ENCODE measurements at places on chromosomes 12 and 14.

GRCh38 chr12:99619389-99620158 lies 28.0 kb upstream of the GARIN6 start:
- no peak for DNase-seq

DNA sequence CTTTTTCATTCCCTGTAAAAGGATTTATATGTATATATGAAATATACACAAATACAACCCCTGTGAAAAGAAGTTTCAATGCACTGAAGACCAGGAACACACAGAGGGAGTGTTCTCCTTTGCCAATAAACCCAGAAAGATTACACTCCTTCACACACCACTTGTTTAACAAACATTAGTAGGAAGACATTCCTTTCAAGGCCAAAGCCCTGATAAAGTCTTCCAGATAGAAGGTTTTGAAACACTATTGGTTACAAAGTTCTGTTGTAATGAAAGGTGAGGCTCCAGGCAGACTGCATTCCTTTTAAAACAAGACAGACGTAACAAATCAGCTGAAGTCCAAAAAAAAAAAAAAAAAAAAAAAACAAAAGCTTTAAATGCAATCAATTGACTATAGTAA lies 81.0 kb downstream of the PTPN21 start:
- no peak for DNase-seq

DNA sequence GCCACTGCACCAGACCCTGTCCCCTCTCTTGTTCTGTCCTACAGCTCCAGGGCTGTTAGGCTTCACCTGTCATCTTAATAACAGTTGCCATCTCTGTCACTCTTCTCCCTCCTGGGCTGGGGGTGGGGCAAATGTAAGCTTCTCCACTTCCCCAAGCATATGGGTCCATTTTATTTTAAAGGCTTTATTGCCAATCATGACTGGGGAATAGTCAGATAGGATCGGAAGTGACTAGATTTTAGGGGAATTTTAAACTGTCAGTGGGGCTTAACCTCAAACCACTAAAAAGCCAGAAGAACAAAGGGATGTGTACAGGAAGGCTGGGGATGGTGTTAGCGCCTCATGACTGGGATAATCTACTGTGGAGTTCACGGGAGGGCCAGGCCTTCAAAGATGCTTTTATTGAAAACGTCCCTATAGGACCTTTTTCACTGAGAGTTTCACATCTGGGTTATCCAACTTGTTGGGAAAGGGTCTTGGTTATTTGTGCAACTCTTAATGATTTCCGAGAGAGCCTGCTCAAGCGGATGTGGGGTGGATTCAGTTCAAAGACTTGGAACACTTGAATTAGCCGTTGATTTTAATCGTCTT lies 41.6 kb downstream of the CHST11 start:
- no peak for DNase-seq

DNA sequence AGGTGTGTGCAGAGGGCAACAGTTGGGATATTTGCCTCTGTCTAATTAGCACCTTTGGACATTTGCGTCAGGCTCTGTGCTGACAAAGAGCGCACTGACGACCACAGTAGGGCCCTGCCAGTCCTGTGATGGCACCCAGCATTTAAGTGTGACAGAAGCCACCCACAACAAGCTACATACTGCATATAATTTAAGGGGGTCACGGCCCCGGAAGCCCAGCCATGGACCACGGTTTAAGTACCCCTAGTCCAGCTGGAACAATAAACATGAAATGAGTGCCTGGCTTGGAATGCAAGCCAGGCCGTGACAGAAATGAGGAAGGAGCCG lies 16.8 kb upstream of the DYNC1H1 start:
- DNase-seq, result no peak

DNA sequence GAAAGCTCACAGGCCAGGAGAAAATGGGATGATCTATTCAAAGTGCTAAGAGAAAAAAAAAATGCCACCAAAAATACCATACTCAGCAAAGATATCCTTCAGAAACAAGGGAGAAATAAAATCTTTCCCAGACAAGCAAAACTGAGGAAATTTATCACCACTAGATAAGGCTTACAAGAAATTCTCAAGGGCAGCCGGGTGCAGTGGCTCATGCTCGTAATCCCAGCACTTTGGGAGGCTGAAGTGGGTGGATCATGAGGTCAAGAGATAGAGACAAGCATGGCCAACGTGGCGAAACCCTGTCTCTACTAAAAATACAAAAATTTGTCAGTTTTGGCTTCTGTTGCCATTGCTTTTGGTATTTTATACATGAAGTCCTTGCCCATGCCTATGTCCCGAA lies 48.2 kb downstream of the CRY1 start:
- DNase-seq, result no peak

DNA sequence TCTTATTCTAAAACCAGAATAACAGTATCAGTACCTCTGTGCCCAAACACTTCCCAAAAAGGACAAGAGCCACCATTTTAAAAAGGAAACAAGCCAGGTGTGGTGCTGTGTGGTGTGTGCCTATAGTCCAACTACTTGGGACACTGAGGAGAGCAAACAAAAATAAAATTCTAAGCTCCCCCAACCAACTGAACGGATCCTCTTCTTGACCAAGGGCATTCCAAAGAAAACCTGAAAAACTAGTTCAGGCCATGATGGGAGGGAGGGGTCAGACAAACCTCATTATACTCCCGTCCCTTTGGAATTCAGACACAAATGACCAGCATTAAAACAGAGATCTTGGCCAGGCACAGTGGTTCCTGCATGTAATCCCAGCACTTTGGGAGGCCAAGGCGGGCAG lies 20.5 kb downstream of the SLC11A2 start:
- DNase-seq, result no peak

GRCh38 chr12:14825256-14825655 lies 11.3 kb upstream of the SMCO3 start:
- DNase-seq, result no peak

GRCh38 chr12:130818635-130819576 lies 20.1 kb downstream of the STX2 start:
- DNase-seq, result no peak

DNA sequence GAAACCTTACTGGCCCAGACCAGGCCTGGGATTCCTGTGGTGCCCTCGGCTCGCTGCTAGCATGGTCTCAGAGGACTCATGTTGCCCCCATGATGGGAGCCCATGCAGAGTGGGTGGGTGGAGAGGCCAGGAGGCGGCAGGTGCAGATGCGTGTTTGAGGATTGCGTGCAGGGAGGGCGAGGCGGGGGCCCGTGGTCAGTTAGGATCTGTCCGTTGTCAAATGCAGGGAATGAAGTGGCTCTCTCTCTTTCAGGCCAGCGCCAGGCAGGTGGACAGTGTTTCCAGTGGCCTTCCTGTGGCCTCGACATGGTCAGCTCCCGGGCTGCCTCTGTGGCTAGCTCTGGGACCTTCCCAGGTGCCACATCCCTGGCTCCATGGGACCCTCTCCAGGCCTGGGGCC lies 39.3 kb upstream of the DLK1 start:
- DNase-seq, result no peak

GRCh38 chr12:38934078-38934584 lies 28.7 kb upstream of the CPNE8 start:
- DNase-seq, result no peak

DNA sequence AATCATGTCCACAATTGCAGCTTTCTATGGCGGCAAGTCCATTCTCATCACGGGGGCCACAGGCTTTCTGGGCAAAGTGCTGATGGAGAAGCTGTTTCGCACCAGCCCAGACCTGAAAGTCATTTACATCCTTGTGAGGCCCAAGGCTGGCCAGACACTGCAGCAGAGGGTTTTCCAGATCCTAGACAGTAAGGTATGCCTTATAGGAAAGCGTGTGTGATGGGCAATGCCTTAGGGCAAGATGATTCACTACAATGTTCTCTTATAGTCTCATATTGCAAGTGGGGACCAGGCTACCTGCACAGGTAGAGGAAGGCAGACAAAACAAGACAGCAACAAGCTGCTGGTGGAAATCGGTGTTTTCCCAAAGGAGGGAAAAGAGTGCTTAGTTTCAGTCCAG lies 110.5 kb downstream of the ERGIC2 start:
- no peak for DNase-seq

GRCh38 chr14:23442721-23443356 lies 7.4 kb upstream of the MYH7 start:
- DNase-seq, result no peak

DNA sequence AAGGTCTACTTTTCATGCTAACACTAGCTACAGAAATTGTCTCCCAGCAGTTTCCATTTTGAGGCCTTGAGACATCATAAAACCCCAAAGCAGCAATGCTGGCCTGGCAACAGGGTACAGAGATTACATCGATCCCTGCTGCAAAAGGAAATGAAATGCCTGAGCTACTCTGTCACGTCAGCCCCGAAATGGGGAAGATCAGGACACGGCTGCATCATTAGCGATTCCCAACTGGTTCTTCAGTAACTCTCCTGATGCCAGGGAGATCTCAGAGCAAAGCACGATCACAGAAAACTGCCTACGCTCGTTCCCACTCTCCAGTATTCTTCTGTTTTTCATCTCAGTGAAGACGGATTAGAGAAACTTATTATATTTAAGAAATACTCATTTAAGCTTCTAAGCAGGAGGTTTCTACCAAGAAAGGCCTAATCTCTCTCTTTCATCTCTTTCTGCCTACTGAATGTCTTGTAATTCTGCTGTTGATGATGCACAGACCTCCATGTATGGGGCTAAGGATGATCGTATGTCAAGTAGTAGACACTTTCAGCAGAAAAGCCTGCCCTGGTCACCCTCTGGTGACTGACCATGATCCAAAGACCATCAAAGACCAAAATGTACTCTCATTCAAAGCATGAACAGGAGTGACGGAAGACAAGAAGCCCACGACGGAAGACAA lies 168.5 kb downstream of the RIMBP2 start:
- DNase-seq, result no peak

- no peak for DNase-seq
Observed at GRCh38 chr14:33780035-33780434, 170.8 kb downstream of the EGLN3 start.

GRCh38 chr12:13211191-13211858 lies 14.8 kb downstream of the EMP1 start:
- DNase-seq, result no peak

DNA sequence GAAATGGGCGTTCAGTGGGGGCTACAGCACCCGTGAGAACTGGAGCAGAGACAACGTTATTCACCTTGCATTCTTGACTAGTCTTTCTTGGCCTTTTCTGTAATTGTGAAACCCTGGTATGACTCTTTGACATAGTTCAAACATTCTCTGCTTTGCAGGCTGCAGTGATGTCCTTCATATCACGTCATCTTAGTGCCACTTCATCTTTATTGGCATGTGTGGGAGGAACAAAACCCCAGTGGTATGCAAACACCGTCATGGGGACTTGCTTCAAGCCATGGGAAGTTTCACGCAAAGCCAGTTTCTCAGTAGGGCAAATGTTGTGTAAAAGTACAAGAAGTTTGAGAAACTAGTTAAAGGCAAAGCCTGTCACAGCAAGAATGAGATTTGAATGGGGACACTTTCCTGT lies 20.2 kb upstream of the DUSP16 start:
- DNase-seq, result no peak

DNA sequence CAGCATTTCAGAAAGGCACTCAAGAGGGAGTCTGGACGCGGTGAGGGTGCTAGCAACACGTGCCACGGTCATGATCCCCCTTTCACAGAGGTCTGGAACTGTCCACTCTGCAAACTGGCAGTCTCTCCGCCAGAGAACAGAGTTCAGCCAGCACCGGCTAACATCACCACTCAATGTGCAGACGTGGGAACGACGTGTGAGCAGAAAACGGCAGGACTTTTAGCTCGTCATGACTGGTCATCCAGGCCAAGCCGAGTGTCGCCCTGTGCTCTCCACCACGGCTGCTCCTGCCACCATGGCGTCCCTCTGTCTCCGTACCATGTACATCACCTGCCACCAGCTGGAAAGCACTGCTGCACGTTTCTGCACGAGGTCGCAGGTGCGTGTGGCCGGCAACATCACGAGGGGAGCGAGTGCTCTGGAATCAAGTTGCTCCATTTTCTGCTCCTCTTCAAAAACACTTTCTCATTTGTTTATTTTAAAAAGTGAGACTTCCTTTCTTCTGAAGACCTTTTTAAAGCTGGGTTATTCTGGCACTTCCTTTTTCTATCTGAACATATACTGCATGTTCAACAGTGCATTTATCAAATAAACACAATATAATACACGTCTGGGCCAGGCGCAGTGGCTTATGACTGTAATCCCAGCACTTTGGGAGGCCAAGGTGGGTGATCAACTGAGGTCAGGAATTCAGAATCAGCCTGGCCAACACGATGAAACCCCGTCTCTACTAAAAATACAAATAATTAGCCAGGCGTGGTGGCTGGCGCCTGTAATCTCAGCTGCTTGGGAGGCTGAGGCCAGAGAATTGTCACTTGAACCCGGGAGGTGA lies 28.0 kb downstream of the SLC15A4 start:
- no peak for DNase-seq

- DNase-seq, result no peak
Observed at GRCh38 chr12:110508071-110508586, 6.0 kb downstream of the RAD9B start.

DNA sequence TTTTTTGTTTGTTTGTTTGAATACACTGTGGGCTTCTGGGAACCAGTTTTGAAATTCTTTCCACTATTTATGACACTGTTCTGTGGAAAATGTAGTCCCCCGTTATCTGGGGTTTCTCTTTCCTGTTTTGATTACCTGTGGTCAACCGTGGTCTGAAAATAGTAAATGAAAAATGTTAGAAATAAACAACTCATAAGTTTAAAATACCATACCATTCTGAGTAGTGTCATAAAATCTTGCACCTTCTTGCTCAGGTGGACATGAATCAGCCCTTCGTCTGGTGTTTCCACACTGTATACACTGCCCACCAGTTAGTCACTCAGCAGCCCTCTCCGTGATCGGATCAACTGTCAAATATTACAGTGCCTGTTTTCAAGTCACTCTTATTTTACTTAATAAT lies 5.1 kb upstream of the PAPOLA start:
- no peak for DNase-seq

GRCh38 chr12:48826209-48826855 lies 8.0 kb downstream of the CACNB3 start:
- DNase-seq, result no peak

GRCh38 chr14:29636870-29637269 lies 290.8 kb downstream of the PRKD1 start:
- no peak for DNase-seq

- peak; percentile 74 for DNase-seq
Observed at GRCh38 chr14:75050852-75051555, at the start of gene MLH3. Gene MLH3, minus strand, starts transcription at chr14:75051467. Its CDS starts 1,812 bp downstream, at chr14:75049655.

- DNase-seq, result no peak
Observed at GRCh38 chr14:80381807-80382363, 170.6 kb upstream of the DIO2 start.

Measured in anterior cingulate cortex (tissue), 58 donors.